ENCODE measurements at places on chromosomes 13 and 19. TPM values are rescaled to one million over a fixed set of nuclear protein-coding genes. Genes with fewer than 3 reads are reported as not detected.

Gene FAM124A
- total RNA-seq, result 1.1 TPM

Gene ZFR2
- not detected for total RNA-seq

- no peak overlapping the region for H3K4me3 ChIP-seq
- peaks cover 5% of the 10 kb centered on the region for H3K27me3 ChIP-seq
- H3K27ac ChIP-seq, result no peak overlapping the region
- no peaks in the 10 kb centered on the region for H3K4me1 ChIP-seq
These were observed 1.6 kb downstream of the ADGRE3 start for GRCh38 chr19:14673088-14673487.

DNA sequence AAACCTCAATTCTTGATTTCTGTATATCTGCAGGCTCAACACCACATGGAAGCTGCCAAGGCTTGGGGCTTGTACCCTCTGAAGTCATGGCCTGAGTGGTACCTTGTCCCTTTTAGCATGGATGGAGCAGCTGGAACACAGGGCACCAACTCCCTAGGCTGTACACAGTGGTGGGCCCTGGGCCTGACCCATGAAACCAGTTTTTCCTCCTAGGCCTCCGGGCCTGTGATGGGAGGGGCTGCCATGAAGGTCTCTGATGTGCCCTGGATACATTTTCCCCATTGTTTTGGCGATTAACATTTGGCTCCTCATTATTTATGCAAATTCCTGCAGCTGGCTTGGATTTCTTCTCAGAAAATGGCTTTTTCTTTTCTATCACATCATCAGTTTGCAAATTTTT, 131.6 kb downstream of the NDFIP2 start:
- H3K4me3 ChIP-seq, result no peak overlapping the region
- H3K4me1 ChIP-seq, result no peaks in the 10 kb centered on the region
- H3K36me3 ChIP-seq, result no peaks in the 10 kb centered on the region
- H3K27me3 ChIP-seq, result no peaks in the 10 kb centered on the region
- no peak overlapping the region for H3K27ac ChIP-seq

GRCh38 chr13:45413826-45414307, 4.3 kb downstream of the SLC25A30 start:
- peak overlapping the region; percentile 58 for H3K4me3 ChIP-seq
- no peaks in the 10 kb centered on the region for H3K27me3 ChIP-seq
- H3K4me1 ChIP-seq, result peaks cover 55% of the 10 kb centered on the region
- H3K36me3 ChIP-seq, result no peaks in the 10 kb centered on the region
- DNase-seq, result no peak

GRCh38 chr19:13120817-13121216, 2.8 kb downstream of the NACC1 start:
- H3K27me3 ChIP-seq, result no peaks in the 10 kb centered on the region
- H3K4me3 ChIP-seq, result no peak overlapping the region
- peaks cover 23% of the 10 kb centered on the region for H3K4me1 ChIP-seq
- H3K36me3 ChIP-seq, result no peaks in the 10 kb centered on the region
- no peak overlapping the region for H3K27ac ChIP-seq

- H3K27ac ChIP-seq, result no peak overlapping the region
- no peak for DNase-seq
- H3K4me1 ChIP-seq, result peaks cover 61% of the 10 kb centered on the region
- H3K27me3 ChIP-seq, result no peaks in the 10 kb centered on the region
These were observed 45.8 kb downstream of the VWA8 start for GRCh38 chr13:41915081-41915480.

- no peaks in the 10 kb centered on the region for H3K27me3 ChIP-seq
- no peaks in the 10 kb centered on the region for H3K36me3 ChIP-seq
- no peaks in the 10 kb centered on the region for H3K4me1 ChIP-seq
These were observed 19.0 kb upstream of the ATP11A start for GRCh38 chr13:112670864-112671263.

GRCh38 chr13:42751693-42752092, 29.7 kb upstream of the FAM216B start:
- H3K36me3 ChIP-seq, result no peaks in the 10 kb centered on the region
- no peaks in the 10 kb centered on the region for H3K27me3 ChIP-seq

DNA sequence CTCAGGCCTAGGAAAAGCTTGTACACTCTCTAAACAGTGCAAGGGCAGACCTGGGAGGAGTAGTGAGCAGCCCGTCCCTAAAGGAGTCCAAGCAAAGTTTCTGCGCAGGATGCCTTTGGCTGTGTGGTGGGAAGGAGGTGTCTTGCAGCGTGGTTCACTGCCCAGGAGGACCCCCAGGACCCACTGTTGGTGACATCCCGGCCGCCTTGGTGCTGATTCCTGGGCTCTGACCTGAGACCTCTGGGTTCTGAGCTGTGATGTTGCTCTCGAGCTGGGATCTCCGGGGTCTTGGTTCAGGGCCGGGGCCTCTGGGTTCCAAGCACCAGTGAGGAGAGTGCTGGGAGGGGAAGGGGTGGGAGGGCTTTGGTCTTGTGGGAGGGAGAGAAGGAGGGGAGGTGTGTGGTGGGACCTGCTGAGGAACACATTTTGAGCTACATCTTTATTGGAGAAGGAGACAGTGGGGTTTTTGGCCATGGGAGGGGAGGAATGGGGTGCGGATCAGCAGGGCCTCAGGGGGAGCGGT, 4.1 kb downstream of the PGLYRP1 start:
- DNase-seq, result no peak
- peaks cover 24% of the 10 kb centered on the region for H3K27me3 ChIP-seq
- H3K36me3 ChIP-seq, result no peaks in the 10 kb centered on the region
- no peak overlapping the region for H3K27ac ChIP-seq
- no peak overlapping the region for H3K4me3 ChIP-seq

GRCh38 chr13:113196970-113197737, 11.3 kb downstream of the PCID2 start:
- H3K4me3 ChIP-seq, result no peak overlapping the region

- H3K4me3 ChIP-seq, result no peak overlapping the region
- H3K27me3 ChIP-seq, result no peaks in the 10 kb centered on the region
- H3K36me3 ChIP-seq, result no peaks in the 10 kb centered on the region
- no peak overlapping the region for H3K27ac ChIP-seq
- no peak for DNase-seq
- peaks cover 4% of the 10 kb centered on the region for H3K4me1 ChIP-seq
These were observed 67.6 kb upstream of the TDRD3 start for GRCh38 chr13:60329221-60329923.
